ENCODE measurements at places on chromosomes 6 and 20. TPM values are rescaled to one million over a fixed set of nuclear protein-coding genes. Genes with fewer than 3 reads are reported as not detected.

Gene PDE7B
- total RNA-seq: 3.4 TPM

- peak overlapping the region; percentile 69 for H3K4me3 ChIP-seq
- H3K36me3 ChIP-seq: no peaks in the 10 kb centered on the region
- DNase-seq: no peak
- H3K27me3 ChIP-seq: no peaks in the 10 kb centered on the region
- H3K4me1 ChIP-seq: peaks cover 94% of the 10 kb centered on the region
- peak overlapping the region; percentile 95 for H3K27ac ChIP-seq
Measured at GRCh38 chr6:1382883-1383728, 6.3 kb upstream of the FOXF2 start.

Gene PHACTR1
- 0.83 TPM for total RNA-seq

DNA sequence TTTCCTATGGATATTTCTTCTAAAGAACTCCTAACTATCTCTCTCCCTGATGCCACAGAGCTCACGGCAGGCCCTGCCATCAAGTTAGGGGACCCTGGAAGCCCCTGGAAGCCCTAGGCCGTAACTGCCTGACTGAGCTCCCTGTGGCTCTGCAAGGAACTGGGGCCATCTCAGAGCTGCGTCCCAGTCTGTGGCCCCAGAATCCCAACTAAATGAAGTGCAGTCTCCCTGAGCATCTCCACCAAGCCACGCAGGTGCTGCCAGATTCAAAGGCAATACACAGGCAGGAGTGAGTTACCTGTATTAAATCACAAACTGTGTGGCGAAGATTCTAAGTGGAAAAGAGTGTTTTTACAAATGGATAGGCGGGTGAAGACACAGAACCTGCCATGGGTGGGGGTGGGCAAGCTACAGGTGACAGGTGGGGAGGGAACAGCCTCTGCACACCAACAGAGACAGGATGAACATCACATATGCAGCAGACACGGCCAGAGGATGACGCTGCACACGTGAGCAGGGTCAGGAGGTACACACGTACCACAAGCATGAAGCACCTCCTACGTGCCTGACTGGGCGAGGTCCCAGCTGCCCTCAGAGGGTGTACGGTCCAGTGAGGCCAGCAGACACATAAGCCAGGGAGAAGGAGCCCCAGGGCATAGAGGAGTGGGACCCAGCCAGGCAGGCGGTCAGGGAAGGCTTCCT, 358.5 kb downstream of the ZFAND3 start:
- no peaks in the 10 kb centered on the region for H3K36me3 ChIP-seq
- DNase-seq: no peak
- no peak overlapping the region for H3K27ac ChIP-seq
- H3K27me3 ChIP-seq: no peaks in the 10 kb centered on the region

GRCh38 chr6:36755435-36756348, 58.1 kb downstream of the RAB44 start:
- H3K27ac ChIP-seq: no peak overlapping the region
- H3K36me3 ChIP-seq: no peaks in the 10 kb centered on the region
- no peak for DNase-seq
- H3K4me1 ChIP-seq: peaks cover 18% of the 10 kb centered on the region

DNA sequence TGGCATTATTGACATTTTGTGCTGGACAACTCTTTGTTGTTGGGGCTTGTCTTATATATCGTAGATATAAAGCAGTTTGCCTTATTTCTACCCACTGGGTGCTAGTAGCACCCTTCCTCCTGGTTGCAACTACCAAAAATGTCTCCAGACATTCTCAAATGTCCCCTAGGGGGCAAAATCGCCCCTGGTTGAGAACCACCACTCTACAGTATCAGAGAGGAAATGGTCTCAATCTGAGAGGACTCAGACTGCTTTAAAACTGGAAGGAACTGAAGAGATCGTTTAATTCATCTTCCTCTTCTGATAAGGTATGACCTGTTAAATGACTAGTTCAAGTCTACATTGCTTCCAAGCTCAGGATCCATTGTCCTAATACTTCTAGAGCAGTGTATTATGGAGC, 14.9 kb downstream of the SH3BGRL2 start:
- no peak overlapping the region for H3K4me3 ChIP-seq
- H3K36me3 ChIP-seq: no peaks in the 10 kb centered on the region
- peaks cover 33% of the 10 kb centered on the region for H3K4me1 ChIP-seq
- no peak for DNase-seq

Gene OR2H1
- total RNA-seq: not detected

Data from esophagus muscularis mucosa (tissue), 4 donors.